ENCODE measurements at places on chromosomes 6 and 20.

DNA sequence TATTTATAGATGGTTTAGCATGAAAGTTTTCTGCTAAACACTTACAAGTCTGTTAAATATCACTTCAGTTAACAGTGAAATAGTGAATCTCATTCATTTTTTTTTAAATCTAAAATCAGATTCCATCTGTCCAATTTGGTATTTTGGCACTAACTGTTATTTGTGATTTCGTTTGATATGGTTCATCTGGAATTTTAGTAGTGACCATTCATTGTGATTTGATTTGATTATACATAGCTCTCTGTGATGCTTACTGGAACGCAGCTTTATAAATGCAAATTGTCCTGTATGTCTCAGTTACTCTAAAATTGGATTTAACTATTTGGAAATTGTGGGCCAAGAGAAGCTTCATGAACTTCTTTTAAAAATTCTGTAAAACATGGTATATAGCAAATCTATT, 571.5 kb downstream of the EYS start:
- DNase-seq: no peak

- no peak for DNase-seq
Measured at GRCh38 chr20:14481863-14482262, 144.5 kb upstream of the FLRT3 start.

GRCh38 chr6:134778431-134778830, 171.5 kb downstream of the ALDH8A1 start:
- DNase-seq: no peak

GRCh38 chr6:42452171-42453030, 675 bp upstream of the TRERF1 start:
- peak; percentile 65 for DNase-seq

- peak; percentile 52 for DNase-seq
Measured at GRCh38 chr20:6828794-6829423, 61.4 kb downstream of the BMP2 start.

DNA sequence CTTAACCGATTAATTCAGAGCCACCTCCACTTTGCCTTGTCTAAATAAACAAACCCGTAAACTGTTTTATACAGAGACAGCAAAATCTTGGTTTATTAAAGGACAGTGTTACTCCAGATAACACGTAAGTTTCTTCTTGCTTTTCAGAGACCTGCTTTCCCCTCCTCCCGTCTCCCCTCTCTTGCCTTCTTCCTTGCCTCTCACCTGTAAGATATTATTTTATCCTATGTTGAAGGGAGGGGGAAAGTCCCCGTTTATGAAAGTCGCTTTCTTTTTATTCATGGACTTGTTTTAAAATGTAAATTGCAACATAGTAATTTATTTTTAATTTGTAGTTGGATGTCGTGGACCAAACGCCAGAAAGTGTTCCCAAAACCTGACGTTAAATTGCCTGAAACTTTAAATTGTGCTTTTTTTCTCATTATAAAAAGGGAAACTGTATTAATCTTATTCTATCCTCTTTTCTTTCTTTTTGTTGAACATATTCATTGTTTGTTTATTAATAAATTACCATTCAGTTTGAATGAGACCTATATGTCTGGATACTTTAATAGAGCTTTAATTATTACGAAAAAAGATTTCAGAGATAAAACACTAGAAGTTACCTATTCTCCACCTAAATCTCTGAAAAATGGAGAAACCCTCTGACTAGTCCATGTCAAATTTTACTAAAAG, 2.7 kb downstream of the FOXC1 start:
- DNase-seq: no peak

GRCh38 chr6:75368151-75368779, 83.7 kb upstream of the TMEM30A start:
- DNase-seq: peak; percentile 7

DNA sequence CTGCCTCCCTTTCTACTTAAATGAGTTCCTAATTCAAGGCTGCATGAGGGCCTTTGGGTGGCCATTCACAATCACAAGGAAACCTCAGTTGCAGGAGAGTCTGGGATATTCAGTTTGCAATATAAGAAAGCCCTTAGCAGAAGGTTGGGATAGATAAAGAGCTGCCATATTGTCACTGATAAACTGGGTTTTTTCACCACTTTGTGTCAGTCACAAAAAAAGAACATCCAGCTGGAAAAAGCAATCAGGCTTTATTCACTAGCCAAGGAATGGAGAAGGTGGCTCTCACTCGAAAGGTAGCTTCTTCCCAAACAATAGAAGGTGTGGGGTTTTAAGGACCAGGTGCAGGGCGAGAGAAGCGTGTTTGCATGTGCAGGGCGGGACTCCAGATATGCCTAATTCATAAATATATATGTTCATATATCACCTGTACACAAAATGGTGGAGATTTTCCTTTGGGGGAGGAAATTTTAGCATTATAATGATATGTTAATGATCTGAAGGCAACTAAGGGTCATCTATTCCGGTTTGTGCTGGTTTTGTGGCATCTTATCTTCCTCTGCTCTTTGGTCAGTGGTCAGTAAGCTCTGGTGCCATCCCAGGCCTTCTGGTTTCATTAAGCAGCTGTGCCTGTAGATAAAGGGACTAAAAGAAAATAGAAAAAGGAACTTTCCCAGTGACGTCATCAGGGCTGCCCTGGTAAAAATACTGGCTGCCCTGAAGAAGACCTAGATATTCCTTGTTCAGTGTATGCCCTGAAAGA, 97.1 kb upstream of the IYD start:
- no peak for DNase-seq

DNA sequence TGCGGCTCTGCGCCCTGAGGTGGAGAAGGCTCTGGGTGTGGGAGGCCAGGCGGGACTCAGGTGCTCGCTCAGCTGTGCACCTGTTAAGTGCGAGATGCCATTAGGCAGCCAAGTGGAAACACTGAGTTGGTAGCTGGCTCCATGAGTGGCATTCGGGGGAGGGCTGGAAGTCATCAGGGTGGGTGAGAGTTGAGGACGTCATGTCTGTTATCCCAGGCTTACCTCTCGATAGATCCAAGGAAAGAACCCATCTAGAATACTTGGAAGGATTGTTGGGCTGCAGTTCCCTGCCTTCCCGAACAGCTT, 41.3 kb downstream of the TAF8 start:
- no peak for DNase-seq

GRCh38 chr20:57785720-57786119, 75.9 kb upstream of the PMEPA1 start:
- DNase-seq: no peak

DNA sequence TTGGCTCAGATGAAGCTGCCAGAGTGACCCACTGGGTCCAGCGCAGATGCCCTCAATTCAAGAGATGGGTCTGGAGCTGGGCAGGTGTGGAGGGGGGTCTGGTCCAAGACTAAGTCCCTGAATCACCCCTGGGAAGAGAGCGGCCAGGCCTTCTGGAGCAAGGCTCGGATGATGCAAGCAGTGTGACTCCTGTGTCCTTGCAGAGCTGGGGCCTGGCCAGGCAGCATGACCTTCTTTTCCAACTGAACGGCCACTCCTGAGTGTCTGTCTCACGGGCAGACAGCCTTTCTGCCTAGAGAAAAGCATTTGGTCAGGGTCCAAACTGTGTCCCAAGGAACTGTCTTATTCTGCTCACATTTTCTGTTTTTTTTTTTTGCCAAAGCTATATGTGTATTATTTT, 42.6 kb upstream of the FNDC1 start:
- no peak for DNase-seq

GRCh38 chr6:100230953-100231316, 233.8 kb downstream of the SIM1 start:
- DNase-seq: no peak

- no peak for DNase-seq
Measured at GRCh38 chr20:57000441-57000968, 265.9 kb downstream of the BMP7 start.

DNA sequence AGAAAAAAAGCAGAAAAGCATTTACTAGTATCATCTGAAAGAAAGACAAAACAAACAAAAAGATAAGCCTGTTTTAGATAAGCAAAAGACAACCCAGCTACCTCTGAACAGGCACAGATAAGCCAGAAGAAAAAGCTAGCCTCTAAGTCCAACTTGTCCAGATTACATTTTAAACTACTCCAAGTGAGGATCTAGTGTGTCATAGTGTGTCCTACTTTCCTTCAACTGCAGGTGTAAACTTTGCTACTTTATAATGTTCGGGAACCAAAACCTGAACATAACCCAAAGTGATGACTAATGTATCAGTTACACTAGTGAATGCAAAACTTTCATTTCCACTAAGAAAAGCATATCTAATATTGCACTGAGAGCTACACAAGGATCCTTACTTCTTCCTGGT, 19.5 kb downstream of the ADNP start:
- DNase-seq: no peak

All from stimulated activated CD4-positive, alpha-beta T cell treated with anti-CD3 and anti-CD28 coated beads, Interleukin-15, amount 100 ng/mL, for 24 hours (primary cell).